Mammary epithelial cell (primary cell): ENCODE measurements at places on chromosomes 3 and 15. TPM values are rescaled to one million over a fixed set of nuclear protein-coding genes. Genes with fewer than 3 reads are reported as not detected.

AGTR1 gene
- not detected in 2 replicates for total RNA-seq

IQCF5 gene
- not detected in 2 replicates for total RNA-seq

MEX3B gene
- 1.8 and 3.1 TPM in 2 replicates for total RNA-seq

CPN2 gene
- not detected in 2 replicates for total RNA-seq

SERF2 gene
- 191 TPM for total RNA-seq

ZPLD1 gene
- total RNA-seq, result 3.8 and 11.3 TPM in 2 replicates

MUC20 gene
- 0.33 TPM for total RNA-seq

TJP1 gene
- 91.7 TPM for total RNA-seq
